ENCODE measurements at places on chromosomes 3 and 15.
A peak's percentile ranks its signal among the peaks of the same experiment; 100 is the strongest.

GRCh38 chr3:101379658-101380376 is 59.4 kb upstream of the IMPG2 start:
- peak; percentile 29 for DNase-seq

DNA sequence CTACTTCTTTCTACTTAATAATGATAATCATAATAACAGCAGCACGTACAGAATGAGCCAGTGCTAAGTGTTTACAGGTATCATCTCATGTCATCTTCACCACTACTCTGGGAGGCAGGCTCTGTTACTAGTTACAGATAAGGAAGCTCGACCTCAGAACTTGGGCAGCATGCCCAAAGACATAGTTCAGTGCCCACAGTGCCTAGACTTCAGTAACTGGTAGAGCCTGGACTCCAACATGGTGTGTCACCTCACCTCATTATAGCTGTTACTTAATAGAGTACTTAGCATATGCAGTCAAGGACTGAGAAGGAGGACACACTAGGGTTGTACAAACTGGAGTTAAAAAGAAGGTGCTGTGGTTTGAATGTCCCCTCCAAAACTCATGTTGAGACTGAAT is 7.6 kb downstream of the GADL1 start:
- DNase-seq, result no peak

- no peak for DNase-seq
These were observed 13.2 kb downstream of the LINS1 start for GRCh38 chr15:100588638-100589242.

DNA sequence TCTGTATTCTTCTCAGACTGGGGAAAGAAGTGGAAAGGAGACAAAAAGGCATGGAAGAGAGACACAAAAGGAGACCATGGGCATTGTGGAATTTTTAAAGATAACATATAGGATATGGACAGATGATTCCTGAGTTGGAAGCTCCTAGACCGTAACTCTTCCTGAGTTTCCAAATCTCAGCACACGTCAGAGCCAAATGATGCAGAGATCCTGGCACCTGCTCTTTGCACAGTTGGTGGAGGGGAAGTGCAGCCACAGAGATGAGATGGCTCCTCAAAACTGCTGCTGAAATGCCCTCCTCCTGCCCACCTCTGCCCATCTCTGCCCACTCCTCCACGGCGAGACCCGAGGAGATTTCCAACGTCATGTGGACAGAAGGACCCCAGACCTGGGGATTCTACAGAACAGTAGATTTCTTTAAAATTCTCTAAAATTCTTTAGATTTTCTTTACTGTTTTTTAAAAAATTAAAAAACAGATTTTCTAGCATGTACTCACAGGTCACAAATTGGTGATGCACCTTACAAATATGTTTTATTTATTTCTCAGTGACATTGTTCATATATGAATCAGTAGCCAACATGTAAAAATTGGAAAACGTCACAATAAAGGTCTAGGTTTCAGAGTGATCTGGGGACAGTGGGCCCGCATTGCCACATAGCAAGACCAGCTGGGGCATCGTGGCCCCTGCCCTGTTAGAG is 8.1 kb downstream of the CPN2 start:
- DNase-seq, result no peak

DNA sequence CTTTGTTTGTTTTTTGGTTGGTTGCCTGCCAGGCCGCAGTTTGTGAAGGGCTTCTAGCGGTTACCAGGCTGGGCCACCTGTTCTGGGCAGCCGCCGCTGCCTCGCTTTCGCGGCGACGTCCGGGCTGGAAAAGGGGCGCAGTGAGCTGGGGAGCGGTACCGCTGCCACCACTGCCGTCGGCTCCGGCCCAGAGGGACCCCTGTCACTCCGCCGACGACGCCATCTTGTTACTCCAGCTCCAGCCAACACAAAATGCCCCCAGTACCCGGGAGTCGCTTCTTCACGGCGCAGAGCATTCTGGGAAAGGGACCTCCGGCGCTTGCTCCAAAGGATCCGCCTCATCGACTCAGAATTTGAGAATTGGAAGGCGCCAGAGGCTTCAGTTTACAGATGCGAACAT is 238.8 kb downstream of the CDIN1 start:
- DNase-seq, result no peak

DNA sequence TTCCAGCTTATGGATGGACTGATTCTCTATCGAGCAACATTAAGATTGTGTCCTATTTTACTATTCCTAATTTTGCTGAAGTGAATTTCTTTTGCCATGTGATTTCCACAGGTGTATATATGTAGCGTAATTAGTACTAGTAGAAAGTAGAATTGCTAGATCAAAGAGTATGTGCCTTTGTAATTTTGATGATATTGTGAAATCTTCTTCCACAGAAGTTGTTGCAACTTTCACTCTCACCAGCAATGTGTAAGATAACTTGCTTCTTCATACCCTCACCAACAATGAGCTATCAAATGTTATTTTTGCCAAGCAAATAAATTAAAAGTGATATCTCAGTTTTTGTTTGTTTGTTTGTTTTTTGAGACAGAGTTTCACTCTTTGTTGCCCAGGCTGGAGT is 5.4 kb downstream of the PGBD4 start:
- DNase-seq, result no peak
